ENCODE measurements at places on chromosomes 4 and X. TPM values are rescaled to one million over a fixed set of nuclear protein-coding genes. Genes with fewer than 3 reads are reported as not detected.

CCDC160 gene
- total RNA-seq = not detected

MAGEE1 gene
- 2.0 TPM for total RNA-seq

TRPC3 gene
- 0.63 TPM for total RNA-seq

RHOXF2B gene
- total RNA-seq = not detected

CCDC120 gene
- 2.2 TPM for total RNA-seq

MAGEB2 gene
- not detected for total RNA-seq

MGARP gene
- 7.1 TPM for total RNA-seq

NIPAL1 gene
- 0.63 TPM for total RNA-seq

MAGEA10 gene
- total RNA-seq = not detected

DGKK gene
- not detected for total RNA-seq

ARL9 gene
- not detected for total RNA-seq

AGTR2 gene
- not detected for total RNA-seq

IL15 gene
- total RNA-seq = 2.0 TPM

PGAM4 gene
- total RNA-seq = not detected

ARSJ gene
- 3.8 TPM for total RNA-seq

PITX2 gene
- 0.24 TPM for total RNA-seq

ADH1A gene
- total RNA-seq = not detected

RHOH gene
- total RNA-seq = 1.2 TPM

CT45A2 gene
- total RNA-seq = not detected

- no peak for DNase-seq
Observed at GRCh38 chr4:41135801-41136200, 78.5 kb downstream of the APBB2 start.

DNA sequence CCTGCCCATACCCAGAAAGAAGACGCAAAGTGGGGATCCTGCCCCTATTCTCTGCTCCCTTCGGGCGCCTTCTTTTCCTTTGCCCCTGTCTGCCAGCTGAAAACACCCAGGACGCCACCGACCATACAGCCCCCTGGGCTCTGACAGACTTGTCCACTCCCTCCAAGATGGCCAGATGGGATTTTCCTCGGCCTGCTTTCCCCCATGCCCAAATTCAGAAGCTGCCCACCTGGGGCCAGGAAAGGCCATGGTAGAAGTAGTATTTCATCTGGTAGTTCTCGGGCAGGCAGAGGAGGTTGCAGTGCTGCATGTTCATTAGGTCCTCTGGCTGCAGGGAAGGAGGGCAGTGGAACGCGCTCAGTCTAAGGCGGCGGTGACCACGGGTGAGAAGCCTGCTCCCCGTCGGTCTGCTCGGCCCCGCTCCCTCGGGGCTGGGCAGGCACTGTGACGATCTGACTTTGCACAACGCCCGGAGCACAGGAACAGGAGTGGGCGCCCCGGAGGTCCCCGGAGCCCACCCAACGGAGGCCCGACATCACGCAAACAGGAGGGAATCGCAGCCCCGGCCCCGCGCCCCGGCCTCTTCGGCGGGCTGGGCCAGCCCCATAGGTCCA, 582 bp downstream of the NAA10 start:
- no peak for DNase-seq

- no peak for DNase-seq
Observed at GRCh38 chr4:2799971-2800690, 7.2 kb downstream of the SH3BP2 start.

GRCh38 chrX:120335289-120335688, 24.0 kb upstream of the TMEM255A start:
- DNase-seq = no peak

- DNase-seq = no peak
Observed at GRCh38 chrX:103629318-103630170, 769 bp downstream of the TCEAL1 start.

GRCh38 chr4:145098675-145099037, 545 bp downstream of the ABCE1 start:
- no peak for DNase-seq

- DNase-seq = no peak
Observed at GRCh38 chr4:122005064-122005755, 53.4 kb upstream of the TRPC3 start.

DNA sequence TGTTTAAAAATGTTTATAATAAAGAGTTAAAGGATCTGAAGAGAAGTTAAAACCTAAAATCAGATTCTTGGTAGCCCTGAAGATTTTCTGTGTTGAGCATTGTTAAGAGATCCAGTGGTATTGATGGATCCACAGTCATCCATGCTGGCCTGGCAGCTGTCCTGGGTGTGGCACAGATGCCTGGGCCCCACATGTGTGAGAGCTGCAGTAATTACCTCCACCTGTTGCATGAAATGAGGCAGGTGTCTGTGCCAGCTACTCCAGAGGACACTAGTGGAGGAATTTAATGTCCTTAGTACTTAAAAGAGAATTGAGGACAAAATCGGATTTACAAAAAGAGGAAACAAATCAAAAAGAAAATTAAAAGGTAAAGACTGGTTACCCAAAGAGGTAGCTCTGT, 44.0 kb downstream of the MGST2 start:
- no peak for DNase-seq

- no peak for DNase-seq
Observed at GRCh38 chr4:99664716-99665115, 7.1 kb upstream of the C4orf54 start.

- no peak for DNase-seq
Observed at GRCh38 chr4:56653461-56654237, 27.4 kb downstream of the HOPX start.

DNA sequence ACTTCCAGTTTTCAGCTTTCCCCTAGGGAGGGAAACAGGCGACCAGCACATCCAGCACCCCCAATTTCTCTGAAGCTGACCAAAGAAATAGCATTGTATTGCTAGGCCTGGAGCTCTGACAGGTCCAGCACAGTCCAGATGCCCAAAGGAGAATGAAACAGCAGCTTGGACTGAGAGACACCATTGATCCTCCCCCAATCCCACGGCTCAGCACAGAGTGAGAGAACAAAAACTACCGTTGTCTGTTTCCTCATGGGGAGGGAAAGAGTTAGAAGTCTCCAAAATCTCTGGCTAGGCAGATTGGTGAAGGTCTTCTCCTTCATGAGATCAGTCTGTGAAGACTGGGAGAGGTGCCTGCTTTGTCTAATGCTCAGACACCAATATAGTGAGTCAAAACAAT, 8.6 kb downstream of the TCEAL7 start:
- DNase-seq = no peak

DNA sequence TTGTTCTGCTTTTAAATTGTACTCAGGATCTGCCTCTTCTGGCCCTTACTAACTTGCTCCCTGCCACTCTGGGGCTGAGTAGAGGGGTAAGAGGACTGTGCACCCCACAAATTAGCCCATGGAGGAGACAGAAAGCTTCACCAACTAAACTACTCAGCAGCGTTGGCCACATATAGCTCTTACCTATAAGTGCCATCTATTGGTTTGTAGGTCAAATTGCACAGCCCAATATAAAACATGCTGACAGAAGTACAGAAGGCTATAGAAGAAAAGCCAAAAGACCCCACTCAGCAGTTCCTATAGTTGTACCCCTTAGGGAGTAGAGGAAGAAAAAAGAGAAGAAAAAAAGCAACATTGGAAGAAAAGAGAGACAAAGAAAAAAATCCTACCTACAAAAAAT, 341.2 kb upstream of the FMR1 start:
- DNase-seq = no peak

- no peak for DNase-seq
Observed at GRCh38 chr4:45064741-45065140, 338.4 kb upstream of the GNPDA2 start.

DNA sequence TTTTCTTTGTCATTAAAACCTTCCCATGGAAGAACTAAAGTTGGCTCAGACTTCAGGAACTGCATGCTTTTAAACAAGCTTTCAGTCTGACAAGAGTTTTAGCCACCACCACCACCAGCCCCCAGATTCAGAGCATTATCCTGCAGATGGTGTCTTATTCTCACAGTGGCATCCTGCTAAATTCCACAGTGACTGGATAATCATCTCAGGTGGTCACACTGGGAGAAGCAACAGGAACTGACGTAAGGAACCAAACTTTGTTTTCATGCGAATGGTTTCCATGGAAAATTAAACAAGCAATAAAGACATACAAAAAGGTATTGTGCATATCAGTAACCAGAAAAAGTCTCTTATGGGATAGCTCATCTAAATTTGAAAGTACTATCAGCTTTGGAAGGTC, 370.7 kb downstream of the FBXW7 start:
- no peak for DNase-seq

DNA sequence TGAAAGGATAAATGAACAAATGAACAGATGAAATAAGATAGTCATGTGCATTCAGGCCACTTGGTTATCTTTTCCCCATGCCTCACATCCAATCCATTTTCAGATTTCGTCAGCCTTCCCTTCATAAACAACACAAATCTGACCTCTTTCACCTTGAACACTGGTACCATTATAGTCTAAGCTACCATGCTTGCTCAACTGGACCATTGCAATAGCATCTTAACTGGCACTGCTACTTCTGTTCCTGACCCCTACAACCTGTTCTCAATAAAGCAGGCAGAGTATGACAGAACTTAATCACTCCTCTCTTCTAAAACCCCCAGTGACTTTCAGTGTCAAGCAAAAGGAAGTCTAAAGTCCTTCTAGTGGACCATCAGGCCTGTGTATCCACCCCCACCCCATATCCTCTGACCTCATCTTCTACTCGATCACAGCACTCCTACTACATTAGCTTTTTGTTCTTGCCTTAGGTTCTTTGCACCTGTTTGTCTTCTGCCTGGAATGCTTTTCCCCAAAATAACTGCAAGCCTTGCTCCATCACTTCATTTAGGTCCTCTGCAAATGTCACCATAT, 40.7 kb downstream of the LARP7 start:
- DNase-seq = no peak

- no peak for DNase-seq
Observed at GRCh38 chrX:119667111-119667878, 25.7 kb downstream of the SEPTIN6 start.

DNA sequence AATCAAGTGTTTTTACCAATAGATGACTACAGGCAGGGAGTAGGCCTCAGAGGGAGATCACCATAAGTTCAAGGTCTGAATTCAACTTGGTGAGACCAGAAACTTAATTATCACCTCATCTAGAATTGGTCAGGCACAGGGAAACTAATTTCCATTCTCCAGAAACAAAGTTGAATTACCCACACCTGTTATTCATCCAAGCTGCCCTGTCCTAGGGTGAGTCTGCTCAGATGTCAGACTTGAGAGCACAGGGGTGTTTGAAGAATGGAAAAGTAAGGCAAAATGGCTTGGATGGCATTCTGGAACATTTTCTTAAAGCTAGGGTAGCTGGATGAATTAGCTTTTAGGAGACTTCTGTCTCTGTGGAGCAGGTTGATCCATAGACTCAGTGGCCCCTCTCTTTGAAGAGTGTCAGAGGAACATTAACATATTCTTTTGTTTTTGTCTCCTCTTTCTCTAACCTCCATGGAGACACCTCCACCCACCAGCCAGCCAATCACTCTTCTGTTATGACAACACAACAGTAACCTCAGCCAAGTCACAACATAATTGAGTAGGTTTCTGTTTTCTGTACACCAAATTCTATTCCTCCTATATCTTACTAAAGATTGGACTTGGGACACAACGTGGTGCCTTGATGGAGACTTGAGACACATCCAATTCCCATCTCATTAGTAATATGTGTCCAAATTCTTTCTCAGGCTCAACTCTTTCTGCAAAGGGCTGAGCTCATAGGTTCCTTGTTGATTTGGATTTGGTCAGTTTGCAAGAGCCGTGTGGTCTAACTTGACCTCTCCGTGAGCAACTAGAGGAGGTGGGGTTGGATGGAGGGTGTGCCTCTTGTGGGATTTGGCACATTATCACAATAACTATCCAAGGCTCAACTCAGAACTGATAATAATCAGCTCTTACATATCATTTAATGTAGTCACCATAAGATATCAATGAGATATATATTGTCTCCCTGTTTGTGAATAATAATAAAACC, 45.1 kb downstream of the VSIG4 start:
- DNase-seq = no peak

GRCh38 chrX:77743720-77744119, 42.3 kb downstream of the ATRX start:
- DNase-seq = no peak

- no peak for DNase-seq
Observed at GRCh38 chrX:122626871-122627270, 557.2 kb upstream of the GRIA3 start.

- no peak for DNase-seq
Observed at GRCh38 chrX:49754233-49754857, 58.6 kb upstream of the PAGE1 start.

- DNase-seq = no peak
Observed at GRCh38 chrX:21412029-21412428, 37.8 kb downstream of the CNKSR2 start.

DNA sequence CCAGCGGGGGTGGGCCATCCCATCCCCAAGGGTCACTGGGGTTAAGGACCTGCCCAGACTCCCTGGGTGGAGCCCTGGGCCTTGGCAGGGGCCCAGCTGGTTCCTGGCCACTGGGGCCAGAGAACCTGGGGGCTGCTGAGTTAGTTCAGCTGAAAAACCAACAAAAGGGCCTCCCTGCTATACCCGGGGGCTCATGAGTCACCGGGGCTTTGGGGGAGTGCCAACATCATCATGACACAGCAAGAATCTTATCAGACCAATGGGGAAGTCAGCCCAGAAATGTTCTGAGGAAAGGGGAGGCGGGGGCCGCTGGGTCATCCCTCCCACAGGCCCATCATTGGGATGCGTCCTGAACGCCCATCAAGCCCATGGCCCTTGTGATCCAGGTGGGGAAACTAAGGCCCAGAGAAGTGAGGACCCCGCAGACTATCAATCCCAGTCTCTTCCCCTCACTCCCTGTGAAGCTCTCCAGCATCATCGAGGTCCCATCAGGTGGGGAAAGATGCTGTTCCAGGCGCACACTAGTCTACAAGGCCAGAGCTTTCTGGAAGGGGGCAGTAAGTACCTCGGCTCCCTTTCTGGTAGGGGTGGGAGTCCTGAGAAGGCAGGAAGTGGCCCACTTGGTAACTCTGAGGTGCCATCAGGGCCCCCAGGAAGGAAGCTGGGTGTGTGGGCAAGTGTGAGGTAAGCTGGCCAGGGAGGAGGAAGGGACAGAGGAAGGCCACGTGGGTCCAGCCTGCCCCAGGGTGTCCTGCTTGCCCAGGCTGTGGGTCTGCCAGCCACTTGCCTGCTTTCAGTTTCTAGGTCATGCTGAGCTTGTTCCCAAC, 4.5 kb downstream of the G6PD start:
- DNase-seq = peak; percentile 95

DNA sequence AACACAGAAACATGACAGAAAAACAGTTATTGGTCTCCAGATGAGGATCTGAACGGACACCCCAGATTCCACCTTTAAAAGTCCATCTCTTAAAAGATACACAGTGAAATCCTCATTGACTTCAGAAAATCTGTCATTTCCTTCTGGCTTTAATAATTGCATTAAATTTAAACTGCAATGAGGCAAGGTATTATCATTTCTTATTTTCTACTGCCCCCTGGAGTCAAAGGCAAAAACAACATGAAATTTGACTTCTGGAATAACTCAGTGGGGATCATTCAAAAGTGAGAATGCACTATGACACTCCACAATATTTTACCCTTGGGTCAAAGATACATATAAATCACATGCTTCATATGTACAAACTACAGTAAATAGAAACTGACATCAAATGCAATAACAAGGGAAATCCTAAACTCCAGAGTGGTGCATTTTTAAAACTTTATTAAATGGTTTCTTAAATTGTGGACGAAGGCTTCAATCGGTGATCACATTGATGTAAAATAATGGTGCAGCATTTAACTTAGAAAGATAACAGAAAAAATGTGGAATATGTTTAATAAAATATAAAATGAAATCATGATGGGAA, 56.4 kb upstream of the SPANXN1 start:
- no peak for DNase-seq

Data from right atrium auricular region (tissue), 2 donors.